ENCODE measurements at places on chromosomes 2 and 18. TPM values are rescaled to one million over a fixed set of nuclear protein-coding genes. Genes with fewer than 3 reads are reported as not detected.

DNA sequence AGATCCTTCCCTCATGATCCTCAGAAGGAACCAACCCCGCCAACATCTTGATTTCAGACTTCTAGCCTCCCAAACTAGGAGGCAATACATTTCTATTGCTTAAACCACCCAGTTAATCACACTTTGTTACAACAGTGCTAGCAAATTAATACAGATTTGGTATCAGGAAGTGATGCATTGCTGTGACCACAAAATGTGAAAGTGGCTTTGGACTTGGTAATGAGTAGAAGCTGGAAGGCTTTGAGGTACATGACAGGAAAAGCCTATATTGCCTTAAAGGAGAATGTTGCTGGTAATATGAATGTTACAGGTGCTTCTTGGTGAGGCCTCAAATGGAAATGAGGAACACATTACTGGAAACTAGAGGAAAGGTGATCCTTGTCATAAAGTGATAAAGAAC lies 260.3 kb downstream of the SATB2 start:
- no peaks in the 10 kb centered on the region for H3K36me3 ChIP-seq
- no peak overlapping the region for H3K27ac ChIP-seq
- no peak overlapping the region for H3K4me3 ChIP-seq
- no peaks in the 10 kb centered on the region for H3K27me3 ChIP-seq
- DNase-seq = no peak

GRCh38 chr2:203808046-203808750 lies 59.4 kb upstream of the CTLA4 start:
- H3K4me1 ChIP-seq = no peaks in the 10 kb centered on the region
- no peak for DNase-seq
- no peak overlapping the region for H3K27ac ChIP-seq
- no peaks in the 10 kb centered on the region for H3K36me3 ChIP-seq
- H3K27me3 ChIP-seq = no peaks in the 10 kb centered on the region

DNA sequence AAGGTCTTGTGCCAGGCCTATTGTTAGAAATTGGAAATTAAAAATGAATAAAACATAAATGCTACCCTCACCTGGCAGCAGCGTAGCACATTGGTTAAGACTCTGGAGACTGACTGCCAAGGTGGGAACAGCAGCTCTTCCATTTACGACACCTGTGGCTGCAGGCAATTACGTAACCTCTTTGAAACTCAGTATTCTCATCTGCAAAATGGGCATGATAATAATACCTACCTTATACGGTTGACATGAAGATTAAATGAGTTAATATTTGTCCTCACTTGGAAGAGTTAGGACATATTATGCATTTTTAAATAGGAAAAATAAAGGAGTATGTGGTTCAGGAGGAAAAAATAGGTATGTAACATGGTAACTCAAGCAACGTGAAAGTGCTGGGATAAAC lies 279.3 kb upstream of the NCKAP5 start:
- peaks cover 8% of the 10 kb centered on the region for H3K36me3 ChIP-seq
- H3K27me3 ChIP-seq = peaks cover 3% of the 10 kb centered on the region
- H3K4me1 ChIP-seq = peaks cover 6% of the 10 kb centered on the region
- DNase-seq = no peak

GRCh38 chr2:71379086-71379485 lies 47.5 kb downstream of the ZNF638 start:
- H3K36me3 ChIP-seq = peaks cover 42% of the 10 kb centered on the region
- DNase-seq = no peak
- no peaks in the 10 kb centered on the region for H3K4me1 ChIP-seq
- no peak overlapping the region for H3K27ac ChIP-seq
- no peak overlapping the region for H3K4me3 ChIP-seq

- H3K27ac ChIP-seq = no peak overlapping the region
- H3K27me3 ChIP-seq = no peaks in the 10 kb centered on the region
- no peak for DNase-seq
- no peak overlapping the region for H3K4me3 ChIP-seq
- peaks cover 31% of the 10 kb centered on the region for H3K4me1 ChIP-seq
- H3K36me3 ChIP-seq = peaks cover 8% of the 10 kb centered on the region
Observed at GRCh38 chr2:39530411-39530866, 93.4 kb upstream of the MAP4K3 start.

GCA gene
- total RNA-seq = 42.1 TPM

ITGAV gene
- total RNA-seq = 27.7 TPM

REG3A gene
- not detected for total RNA-seq

LRRTM1 gene
- total RNA-seq = 1.2 TPM
